ENCODE measurements at places on chromosomes 12 and 14. TPM values are rescaled to one million over a fixed set of nuclear protein-coding genes. Genes with fewer than 3 reads are reported as not detected.

Gene SERPINA4
- total RNA-seq: not detected

Gene SLC7A7
- 4.8 TPM for total RNA-seq

Gene SCN8A
- total RNA-seq: 6.0 TPM

Gene DPY19L2
- total RNA-seq: 22.9 TPM

Gene STXBP6
- total RNA-seq: 78.7 TPM

Gene FAM161B
- 8.4 TPM for total RNA-seq

DNA sequence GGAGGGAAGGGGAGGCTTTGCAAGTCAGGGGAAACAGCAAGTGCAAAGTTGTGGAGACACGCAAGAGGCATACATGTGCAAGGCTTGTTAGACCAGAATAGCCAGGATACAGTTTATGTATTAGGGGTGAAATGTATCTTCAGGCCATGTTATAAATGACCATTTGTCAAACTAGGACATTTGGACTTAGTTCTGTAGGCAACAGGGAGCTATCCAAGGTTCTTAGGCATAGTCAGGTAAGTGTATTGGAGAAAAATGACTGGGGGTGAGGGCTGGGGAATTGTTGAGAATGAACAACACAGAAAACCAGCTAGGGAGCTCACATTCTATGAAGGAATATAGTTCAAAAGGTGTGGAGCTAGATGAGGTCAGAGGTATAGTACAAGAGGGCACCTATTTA, 42.5 kb downstream of the TPH2 start:
- DNase-seq: no peak

- DNase-seq: no peak
These were observed 387.3 kb downstream of the LRIG3 start for GRCh38 chr12:58532855-58533608.

- DNase-seq: no peak
These were observed 30.3 kb downstream of the CKB start for GRCh38 chr14:103492156-103492925.

DNA sequence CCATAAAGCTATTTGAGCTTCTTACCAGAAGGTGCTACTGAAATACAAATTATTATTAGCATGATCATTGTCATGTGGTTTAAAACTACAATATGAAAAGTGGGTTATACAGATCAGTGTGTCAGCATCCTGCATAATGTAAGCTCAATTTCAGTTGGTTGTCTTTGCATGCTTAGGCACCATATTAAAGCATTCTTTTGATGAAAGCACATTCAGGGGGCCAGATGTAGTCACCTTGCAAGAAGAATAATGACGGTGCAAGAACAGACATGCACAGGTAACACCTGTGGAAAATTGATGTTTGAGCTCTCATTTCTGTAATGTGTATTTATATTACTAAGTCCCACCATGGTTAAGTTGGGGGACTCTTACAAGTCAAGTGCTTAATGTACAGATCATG, 123.9 kb downstream of the PAX9 start:
- DNase-seq: no peak

DNA sequence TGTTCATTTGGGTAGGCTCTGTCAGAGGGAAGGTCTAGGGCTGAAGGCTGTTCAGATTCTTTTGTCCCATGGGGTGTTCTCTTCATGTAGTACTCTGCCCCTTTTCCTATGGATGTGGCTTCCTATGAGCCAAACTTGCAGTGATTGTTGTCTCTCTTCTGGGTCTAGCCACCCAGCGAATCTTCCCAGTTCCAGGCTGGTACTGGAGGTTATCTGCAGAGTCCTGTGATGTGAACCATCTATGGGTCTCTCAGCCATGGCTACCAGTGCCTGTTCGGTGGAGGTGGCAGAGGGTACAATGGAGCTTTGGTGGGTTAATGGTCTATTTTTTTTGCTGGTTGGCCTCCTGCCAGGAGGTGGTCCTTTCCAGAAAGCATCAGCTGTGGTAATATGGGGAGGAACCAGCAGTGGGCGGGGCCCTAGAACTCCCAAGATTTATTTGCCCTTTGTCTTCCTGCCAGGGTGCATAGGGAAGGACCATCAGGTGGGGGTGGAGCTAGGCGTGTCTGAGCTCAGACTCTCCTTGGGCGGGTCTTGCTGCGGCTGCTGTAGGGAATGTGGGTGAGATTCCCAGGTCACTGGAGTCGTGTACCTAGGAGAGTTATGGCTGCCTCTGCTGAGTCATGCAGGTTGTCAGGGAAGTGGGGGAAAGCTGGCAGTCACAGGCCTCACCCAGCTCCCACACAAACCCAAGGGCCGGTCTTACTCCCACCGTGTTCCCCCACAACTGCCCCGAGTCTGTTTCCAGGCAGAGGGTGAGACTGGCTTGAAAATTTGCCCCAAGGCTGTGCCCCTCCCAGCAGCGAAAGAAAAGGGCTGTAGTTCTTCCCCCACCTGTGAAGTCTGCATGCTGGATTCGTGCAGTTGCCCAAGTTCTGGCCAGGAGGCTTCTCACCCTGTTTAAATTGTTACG, 17.5 kb downstream of the MTRFR start:
- peak; percentile 66 for DNase-seq

GRCh38 chr12:93167841-93168492, 209.8 kb upstream of the NUDT4 start:
- DNase-seq: no peak

DNA sequence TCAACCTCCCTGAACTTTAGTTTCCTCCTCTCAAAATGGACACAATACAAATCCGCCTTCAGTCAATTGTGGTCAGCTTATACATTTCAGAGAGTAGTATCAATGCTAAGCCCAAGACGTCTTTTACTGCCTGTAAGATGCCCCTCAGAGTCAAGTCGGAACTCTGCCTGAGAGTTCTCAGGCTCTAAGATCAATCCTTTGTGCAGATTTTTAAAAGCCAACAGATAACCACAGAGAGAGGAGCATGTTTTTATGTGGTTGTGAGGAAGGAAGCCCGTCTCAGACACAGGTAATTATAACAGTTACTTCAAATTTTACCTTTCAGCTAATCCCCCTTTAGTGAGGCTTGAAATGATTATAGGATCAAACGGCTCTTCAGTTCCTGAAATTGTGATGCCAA, 91.6 kb downstream of the HELB start:
- no peak for DNase-seq

DNA sequence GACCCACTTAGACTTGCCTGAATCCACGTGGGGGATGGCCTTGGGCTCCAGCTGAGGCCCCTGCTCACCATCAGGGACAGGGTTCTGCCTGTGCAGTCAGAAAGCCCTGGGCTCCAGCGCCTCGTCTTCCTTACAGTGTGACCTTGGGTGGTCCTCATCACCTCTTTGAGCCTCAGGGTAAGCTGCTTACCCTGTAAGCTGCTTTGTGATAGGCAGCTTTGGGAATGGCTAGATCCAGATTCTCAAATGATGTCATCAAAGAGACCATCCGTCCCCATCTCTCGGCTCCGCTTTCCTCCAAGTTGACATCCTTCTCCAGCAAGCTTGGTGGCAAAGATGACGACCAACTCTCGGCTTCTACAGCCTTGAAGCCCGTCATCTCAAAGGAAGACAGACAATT, 127.0 kb downstream of the ADCK1 start:
- no peak for DNase-seq

DNA sequence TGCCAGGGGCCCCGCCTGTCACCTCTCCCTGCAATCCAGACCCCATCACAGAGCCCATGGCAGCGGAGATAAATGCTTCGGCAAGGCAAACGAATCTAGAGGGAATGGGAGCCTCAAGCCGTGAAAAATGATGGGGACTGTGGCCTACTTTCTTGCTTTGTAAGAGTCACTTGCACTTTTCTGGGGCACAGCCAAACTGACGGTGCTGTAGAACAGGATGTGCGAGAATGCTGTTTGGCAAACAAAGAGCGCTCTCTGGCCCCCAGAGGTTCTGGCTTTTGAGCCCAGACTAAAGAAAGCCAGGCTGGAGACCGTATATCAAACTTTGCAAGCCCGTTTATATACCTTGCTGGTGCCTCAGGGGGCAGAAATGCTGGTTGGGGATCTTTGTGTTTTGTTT, 108.7 kb downstream of the CACNA1C start:
- DNase-seq: no peak

DNA sequence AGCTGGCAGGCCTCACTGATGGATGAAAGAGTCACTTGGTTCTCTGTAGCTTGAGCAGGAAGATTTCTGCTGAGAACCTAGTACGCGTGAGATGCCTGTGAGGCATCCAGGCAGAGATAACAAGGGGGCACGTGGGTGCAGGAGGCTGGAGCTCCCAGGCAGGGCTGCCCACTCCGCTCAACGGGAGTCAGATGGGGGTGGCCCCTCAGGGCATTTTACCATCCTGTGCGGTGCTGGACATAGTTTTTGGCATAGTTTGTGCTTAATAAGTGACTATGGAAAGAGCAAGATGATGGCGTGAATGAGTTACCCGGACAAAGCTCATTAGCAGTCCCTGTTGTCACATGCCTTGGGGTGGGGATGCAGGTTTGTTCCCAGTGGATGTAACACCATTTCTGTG, 182.8 kb downstream of the TSPAN9 start:
- DNase-seq: no peak

- DNase-seq: no peak
These were observed 25.0 kb downstream of the ELK3 start for GRCh38 chr12:96218989-96219678.

- peak; percentile 53 for DNase-seq
These were observed 1.4 kb downstream of the KRT2 start for GRCh38 chr12:52650520-52651081.

DNA sequence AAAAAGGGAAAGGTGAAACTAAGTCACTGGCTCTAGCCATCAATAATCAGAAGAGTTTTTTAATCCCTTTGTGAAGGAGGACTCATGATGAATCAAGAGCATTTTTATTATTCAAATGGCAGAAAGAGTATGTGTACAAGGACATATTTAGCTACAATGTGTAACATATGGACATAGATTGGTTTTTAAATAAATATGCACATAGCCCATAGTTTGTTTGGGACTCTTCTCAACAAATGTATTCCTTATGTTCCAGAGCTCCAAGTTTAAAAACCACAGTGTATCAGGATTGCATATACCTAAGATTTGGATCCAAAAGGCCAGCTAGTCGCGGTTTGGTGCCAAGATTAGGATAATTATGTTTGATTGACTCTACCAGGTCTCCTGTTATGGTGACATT, 104.2 kb downstream of the C12orf50 start:
- DNase-seq: no peak

DNA sequence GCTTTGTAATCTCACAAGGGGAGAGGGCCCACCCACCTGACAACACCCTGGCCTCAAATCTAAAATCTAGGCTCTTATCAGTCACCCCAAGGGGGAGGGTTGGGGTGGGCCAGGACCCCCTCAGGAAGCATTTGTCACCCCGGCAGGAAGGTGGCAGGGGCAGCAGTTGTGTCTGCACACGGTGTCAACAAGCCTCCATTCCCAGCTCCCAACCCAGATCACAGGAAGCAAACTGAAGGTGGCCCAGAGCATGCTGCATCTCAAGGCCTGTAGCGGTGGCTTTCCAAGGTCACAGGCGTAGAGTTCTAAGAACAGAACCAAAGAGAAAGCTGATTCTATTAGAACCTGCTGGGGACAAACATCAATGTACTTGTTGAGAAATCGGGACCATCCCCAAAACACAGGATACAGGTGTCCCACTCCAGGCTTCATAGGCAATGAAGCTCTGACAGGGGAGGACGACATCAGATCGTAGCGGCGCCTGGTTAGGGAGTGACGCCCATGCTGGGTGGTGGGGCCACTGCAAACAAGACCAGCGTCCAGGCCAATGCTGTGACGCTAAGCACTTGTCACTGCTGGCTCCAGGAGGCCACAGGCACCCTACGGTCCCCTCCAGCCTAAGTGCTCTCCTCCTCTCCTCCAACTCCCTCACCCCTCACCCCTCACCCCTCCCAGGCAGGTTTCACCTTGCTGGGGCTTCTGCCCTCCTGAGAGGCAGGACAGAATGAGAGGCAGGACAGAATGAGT, 52.9 kb downstream of the CCDC88C start:
- no peak for DNase-seq

All from umbilical cord (tissue), 2 donors.